ENCODE measurements at places on chromosomes 5 and 9. TPM values are rescaled to one million over a fixed set of nuclear protein-coding genes. Genes with fewer than 3 reads are reported as not detected.

DNA sequence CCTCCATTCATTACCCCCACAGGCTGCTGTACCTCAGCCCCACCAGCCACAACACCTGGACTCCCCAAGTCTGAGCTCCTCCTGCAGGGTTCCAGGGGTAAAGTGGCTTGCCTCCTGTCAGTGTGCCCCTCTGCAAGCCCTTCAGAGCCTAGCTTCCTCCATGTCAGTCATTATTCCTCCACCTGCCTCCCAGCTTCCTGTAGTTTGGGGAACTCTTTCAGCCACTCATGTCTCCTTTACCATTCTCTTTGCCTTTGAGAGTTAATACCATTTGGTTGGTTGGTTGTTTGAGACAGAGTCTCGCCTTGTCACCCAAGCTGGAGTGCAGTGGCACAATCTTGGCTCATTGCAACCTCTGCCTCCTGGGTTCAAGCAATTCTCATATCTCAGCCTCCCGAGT, 36.2 kb downstream of the IRF1 start:
- DNase-seq: no peak

- no peak for DNase-seq
Observed at GRCh38 chr9:94472806-94473360, 82.0 kb upstream of the PCAT7 start.

DNA sequence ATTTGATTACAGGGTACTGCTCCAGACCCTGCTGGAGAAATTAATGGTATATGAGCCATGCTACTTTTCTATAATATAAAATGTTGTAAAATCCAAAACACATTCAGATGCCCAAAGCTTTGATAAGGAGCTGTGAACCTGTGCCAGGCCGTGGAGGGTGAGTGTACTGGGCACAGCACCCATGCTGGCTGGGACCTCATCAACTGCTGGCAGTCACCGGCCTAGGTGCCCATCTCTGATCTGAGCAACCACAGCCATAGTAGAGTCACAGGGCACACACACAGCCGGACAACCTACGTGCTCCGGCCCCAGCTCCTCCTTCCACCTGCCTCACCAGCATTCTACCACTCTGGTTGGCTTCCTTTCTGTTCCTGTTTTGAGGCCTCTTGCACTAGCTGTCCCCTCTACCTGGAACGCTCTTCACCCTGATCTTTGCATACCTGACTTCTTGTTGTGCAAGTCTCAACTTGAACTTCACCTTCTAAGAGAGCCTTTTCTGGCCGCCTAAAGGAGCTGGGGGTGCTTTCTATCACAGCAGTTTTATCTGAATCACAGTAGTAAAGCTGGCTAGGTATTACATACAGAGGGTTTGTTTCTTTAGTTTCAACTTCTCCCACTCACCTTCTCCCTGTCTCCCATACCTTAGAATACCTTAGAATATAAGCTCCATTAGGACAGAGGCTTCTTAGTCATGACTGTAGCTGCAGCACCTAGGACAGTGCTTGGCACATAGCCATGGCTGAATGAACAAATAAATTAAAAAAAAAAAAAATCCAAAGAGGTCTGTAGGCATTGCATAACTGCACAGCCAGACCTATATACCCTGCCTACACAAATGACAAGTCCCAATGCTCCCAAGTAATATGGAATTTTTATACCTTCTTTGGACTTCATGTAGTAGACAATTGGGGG, 51.7 kb downstream of the MED27 start:
- DNase-seq: peak; percentile 62

DNA sequence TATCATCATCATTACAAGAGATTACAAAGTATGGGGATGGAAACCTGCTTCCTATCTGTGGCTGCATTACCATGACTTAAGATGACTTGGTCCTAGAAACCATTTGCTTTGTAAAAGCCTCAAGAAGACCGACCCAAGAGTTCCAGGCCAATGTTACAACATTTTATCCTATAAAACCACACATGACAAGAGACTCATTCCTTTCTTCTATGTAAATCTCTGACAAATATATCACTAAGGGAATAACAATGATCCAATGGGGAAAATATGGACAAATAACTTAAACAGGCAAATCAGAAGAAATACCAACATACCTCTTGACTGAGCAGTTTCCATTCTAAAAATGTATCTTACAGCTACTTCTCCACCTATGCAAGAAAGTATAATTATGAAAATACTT, 44.3 kb upstream of the VPS13A start:
- DNase-seq: no peak

Gene ANAPC2
- 18.6 TPM for total RNA-seq

Gene RELL2
- 0.53 TPM for total RNA-seq

Data from urinary bladder (tissue), 4 donors.